ENCODE measurements at places on chromosomes 6 and 20. TPM values are rescaled to one million over a fixed set of nuclear protein-coding genes. Genes with fewer than 3 reads are reported as not detected.

The DDX43 gene
- total RNA-seq = 1.3 TPM

The ZNFX1 gene
- total RNA-seq = 38.9 TPM

The RAET1E gene
- not detected for total RNA-seq

The PTGIS gene
- 0.13 TPM for total RNA-seq

The TPD52L1 gene
- 0.90 TPM for total RNA-seq

The AVP gene
- not detected for total RNA-seq

The POU5F1 gene
- total RNA-seq = not detected

GRCh38 chr6:133787859-133788505 lies 100.9 kb upstream of the TCF21 start:
- DNase-seq = no peak

DNA sequence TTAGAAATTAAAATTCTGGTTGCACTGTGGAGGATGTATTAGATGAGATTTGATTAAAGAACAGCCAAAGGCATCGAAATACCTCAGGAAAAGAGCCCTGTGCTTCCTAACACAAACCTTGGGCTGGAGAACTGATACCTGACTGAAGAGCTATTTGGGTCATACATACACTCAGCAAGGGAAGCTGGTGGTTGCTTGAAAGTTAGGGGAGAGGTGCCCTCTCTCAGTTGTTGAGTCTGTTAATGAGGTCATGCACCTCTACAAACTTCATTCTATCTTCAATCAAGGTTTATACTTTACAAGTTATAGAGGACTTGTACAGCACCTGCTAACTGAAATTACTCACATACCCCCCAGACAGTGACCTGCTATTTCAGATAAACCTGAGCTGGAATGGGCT lies 25.5 kb downstream of the FAM184A start:
- no peak for DNase-seq

DNA sequence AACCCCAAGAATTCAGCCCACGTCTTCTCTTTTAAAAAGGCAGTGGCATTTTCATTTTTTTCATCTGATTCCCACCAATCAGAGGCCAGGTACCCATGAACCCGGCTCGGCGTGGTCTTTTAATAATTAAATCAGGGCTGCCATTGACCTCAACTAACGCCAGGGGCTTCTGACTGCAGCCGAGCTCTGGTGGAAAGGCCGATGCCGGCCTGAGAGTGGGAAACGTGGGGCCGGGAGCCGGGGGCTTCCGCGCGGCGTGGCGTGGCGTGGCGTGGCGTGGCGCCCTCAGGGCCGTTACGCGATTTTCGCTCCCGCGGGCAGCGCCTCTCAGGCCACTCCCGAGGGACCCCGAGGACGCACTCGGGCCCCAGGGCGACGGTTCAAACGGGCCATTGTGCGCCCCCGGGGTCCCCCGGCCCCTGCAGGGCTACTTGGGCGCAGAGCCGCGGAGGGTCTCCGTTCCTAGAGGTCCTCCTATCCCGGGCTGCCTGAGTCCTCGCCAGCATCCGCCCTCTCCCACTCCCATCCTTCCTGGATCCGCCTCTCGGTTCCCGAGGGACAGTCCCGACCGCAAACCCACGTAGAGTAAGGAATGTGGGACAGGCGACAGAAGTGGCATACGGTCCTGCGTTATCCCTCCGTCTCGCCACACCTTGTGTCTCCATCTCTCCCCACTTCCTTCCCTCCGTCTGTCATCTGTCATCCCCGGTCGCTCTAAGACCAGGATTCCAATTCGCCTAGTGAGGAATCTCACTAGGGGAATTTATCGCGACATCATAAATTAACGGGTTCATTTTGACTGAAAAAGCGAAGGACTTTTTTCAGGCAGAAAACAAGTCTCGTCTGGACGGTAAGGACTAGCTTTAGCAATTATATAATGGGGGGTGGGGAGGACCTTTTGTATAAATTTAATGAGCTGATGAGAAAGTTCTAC lies 876 bp upstream of the TBPL1 start:
- peak; percentile 51 for DNase-seq

GRCh38 chr20:24863356-24863755 lies 85.7 kb upstream of the CST7 start:
- DNase-seq = no peak

DNA sequence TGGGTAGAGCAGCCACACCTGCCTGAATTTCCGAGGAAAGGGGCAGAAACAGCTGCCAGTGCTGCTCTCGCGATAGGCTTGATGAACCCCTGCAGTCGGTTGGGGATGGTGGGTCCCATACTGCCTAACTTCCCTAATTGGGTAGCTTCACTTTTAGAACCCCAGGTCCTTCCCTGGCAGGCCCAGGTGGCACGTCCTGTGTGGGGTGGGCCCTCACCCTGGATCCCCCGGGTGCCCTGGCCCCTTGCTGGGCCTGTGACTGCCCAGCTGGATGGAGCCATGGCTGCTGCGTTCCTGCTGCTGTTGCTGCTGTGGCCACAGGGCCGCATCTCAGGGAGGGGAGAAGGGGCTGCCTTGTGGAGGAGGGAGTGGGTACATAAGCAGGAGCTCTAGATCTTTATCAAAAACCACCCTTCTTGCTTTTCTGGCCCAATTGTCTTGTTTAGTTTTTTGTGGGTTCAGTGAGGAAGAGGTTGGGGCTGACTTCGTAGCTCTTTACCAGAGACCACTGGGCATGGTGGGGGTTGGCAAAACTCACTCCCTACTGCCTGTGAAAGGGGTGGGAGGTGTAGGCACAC lies 19.2 kb downstream of the TREML4 start:
- DNase-seq = no peak

DNA sequence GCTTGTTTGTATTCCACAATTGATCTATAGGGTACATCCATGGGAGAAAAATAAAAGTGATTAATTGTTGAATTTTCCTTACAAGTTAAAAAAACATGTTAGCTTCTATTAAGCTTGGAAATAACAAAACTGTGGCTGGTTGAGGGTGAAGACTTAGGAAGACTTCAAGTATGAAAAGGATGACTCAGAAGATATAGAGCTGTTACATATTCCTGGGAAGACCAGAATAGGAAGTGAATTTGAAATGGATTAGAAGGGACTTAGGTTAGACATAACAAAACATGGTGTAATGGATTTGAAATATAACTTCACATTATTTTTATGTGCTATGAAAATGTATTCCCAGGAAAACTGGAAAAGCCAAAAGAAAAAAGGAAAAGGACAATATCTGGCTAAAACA lies 732.2 kb downstream of the HDGFL1 start:
- DNase-seq = no peak

- DNase-seq = peak; percentile 45
Observed at GRCh38 chr20:50126662-50127061, 13.7 kb upstream of the UBE2V1 start.

- no peak for DNase-seq
Observed at GRCh38 chr6:149867876-149868640, 3.9 kb upstream of the LRP11 start.

DNA sequence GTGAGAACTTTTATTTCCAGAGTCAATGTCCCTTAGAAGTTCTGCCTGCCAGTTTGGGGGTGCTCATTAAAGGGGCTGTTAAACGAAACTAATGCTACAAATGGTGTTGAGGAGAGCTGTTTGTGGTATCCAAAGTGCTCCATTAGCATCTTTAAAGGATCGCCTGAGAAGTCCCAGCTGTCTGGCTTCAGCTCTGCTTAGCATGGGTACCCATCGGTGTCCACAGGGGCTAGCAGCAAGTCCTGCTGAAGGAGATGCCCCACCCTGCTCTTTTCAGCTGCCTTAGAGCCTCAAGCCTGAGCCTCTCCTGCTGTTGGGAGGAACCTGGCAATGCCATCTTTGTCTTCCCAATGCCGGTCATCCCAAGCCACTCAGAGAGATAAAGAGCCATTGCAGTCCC lies 111.1 kb downstream of the FOXO3 start:
- no peak for DNase-seq

DNA sequence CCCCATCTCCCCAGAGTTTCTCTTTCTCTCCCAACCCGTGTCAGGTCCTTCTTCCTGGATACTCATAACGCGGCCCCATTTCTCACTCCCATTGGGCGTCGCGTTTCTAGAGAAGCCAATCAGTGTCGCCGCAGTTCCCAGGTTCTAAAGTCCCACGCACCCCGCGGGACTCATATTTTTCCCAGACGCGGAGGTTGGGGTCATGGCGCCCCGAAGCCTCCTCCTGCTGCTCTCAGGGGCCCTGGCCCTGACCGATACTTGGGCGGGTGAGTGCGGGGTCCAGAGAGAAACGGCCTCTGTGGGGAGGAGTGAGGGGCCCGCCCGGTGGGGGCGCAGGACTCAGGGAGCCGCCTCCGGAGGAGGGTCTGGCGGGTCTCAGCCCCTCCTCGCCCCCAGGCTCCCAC lies at the start of gene HLA-F:
HLA-F (plus strand) TSS at position 173 of the 404 bp plus-strand sequence; CDS start at position 203, 30 bp downstream.
- peak; percentile 85 for DNase-seq

DNA sequence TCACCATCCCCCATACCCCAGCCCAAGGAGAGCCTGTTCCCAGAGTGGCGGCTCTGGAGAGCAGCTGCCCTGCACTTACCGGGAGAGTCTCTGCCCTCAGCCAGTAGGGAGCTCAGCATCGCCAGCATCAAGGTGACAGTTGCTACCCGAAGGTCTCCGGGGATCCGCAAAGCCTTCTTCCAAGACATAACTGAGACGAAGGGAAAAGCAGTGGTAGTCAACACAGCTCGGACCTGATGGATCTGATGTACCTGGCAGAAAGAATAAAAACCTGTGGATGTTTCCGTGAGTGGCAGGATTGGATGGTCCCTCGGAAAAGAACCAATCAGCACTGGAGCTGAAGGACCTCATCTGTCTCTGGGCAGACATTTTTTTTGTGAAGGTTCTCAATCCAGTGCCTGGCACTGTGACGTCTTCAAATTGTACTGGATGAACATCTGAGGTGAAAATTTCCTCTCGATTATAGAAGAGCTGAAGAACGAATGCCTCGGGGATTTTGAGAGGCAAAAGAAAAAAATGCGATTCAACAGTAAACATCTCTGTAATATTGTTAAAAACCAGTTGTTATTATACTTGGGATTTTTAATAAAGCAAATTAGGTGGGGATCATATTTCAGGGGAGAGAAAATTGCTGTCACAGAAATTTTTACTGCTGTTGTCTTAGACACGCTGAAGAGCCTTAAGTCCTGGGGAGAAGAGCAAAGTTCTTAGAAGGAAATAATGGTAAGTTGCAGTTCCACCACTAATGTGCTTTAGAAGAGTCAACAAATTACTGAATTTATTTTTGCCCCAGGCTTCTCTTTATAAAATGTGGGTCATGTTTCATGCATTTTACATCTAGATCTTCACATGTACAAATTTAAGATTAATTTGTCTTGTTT lies at the start of gene HLA-DQB1:
HLA-DQB1 (minus strand) TSS at position 238 of the 881 bp plus-strand sequence; CDS start at position 188, 50 bp downstream.
- peak; percentile 21 for DNase-seq

- DNase-seq = no peak
Observed at GRCh38 chr6:20673458-20673857, 139.2 kb downstream of the CDKAL1 start.

DNA sequence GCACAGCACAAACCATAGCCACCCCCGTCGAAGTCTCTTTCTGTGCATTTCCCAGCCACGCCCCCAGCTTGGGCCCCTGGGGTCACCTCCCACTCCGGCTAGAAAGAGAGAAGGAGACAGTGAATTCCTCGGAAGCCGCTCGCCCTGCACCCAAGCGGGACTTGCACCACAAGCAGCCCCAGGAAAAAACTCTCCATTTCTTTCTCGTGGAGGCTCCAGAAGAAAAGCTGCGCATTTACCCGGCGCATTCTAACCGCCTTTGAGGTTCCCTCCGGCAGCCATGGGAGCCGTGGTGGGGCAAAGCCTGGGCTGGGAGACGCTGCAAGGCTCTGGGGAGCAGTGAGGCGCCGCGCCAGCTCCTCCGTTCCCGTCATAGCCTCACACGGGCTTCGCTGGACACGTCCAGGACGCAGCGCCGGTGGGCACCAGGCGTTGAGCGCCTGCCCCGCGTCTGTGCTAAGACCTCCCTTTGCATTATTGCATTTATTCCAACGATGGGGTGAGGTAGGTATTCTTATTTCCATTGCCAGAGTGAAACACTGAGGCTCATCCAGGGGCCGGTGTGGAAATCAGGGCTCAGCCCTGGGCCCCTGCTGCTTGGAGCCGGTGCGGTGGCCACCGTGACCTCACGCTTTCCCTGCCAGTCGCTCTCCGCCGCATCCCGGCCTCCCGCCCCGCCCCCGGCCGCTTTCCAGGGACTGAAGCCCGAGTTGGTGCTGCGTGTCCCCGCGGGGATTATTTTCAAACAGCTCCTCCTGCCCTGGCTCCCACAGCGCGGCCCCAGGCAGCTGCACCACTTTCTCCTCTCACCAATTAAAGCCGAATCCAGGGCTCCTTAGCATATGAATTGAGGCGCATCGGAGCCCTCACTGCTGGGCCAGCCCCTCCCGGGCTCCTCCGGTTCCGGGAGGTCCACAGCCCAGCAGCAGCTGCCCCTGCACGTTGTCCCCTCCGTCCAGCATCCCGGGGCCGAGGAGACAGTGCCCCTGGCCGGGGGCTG lies 148.3 kb upstream of the AFDN start:
- peak; percentile 57 for DNase-seq

DNA sequence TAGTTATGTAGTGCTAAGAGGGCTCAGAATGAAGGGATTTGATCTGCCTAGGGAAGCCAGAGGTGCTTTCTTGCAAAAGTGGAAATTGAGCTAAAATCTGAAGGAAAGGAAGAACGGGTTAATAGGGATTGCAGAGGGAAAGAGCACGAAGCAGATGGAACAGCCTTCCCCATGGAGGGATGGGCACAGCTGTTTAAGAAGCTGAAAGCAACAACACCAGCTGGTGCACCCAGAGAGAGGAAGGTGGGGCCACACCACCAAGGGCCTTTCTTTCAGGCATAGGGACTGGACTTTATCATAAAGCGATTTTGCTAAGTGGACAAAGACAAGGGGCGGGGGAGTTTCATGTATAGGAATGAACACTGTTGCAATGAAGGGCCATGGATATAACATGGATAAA lies 65.8 kb upstream of the SNRPB2 start:
- DNase-seq = no peak

DNA sequence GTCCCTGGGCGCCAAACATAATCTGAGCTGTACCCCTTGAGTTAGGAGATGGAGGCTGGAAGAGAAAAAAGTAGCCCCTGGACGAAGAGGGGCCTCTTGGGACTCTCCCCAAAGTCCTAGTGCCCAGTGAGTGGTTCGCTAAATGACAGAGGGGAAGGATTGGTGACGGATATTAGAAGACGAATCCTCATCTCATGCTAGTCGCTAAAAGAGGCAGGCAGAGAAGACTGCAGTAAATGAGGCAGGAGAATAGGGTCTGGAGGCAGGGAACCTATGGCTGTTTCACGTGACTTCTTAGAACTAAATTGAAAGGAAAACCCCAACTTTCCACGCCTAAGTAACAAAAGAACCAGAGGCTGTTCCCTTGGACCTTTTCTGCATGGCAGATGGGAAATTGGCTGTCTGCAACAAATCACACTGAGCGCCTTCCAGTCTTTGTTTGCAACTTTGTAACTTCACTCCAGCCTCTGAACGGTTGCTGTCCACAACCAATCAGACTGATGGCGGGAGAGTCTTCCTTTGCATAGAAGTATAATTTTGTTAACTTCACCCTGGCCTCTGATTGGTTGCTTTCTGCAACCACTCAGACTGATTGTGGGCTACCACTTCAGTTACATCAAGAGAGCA lies 731 bp upstream of the RBL1 start:
- no peak for DNase-seq

DNA sequence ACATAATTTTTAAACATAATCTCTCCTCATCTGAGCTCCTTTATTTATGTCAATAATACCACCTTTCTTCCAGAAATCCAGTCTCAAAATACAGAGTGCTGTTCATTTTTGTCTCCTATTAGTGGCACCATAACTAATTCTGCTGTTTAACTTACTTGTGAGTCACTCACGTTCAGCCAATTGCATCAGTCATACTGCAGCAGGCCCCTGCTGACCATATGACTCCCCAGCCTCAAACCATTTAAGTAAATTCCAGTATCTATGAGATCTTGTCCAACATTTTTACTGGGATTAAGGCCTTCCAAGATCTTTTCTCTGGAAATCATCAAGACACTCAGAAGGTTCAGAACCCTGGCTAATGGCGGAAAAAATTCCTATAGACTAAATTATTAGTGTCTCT lies 982.2 kb upstream of the MAP3K7 start:
- DNase-seq = no peak

Measured in dermis microvascular lymphatic vessel endothelial cell (primary cell).